ENCODE measurements at places on chromosomes 11 and 22.

- no peak for DNase-seq
Observed at GRCh38 chr11:129315781-129316579, 59.7 kb upstream of the BARX2 start.

GRCh38 chr22:17007852-17008731 is at the start of gene GAB4:
GAB4 (minus strand) TSS chr22:17008222; CDS start chr22:17008114, 108 bp downstream.
- DNase-seq = no peak

- DNase-seq = no peak
Observed at GRCh38 chr11:22456993-22457762, 119.0 kb downstream of the SLC17A6 start.

GRCh38 chr11:64558065-64558745 is 32.8 kb upstream of the SLC22A12 start:
- no peak for DNase-seq

- no peak for DNase-seq
Observed at GRCh38 chr22:35312198-35313059, 12.7 kb downstream of the TOM1 start.

DNA sequence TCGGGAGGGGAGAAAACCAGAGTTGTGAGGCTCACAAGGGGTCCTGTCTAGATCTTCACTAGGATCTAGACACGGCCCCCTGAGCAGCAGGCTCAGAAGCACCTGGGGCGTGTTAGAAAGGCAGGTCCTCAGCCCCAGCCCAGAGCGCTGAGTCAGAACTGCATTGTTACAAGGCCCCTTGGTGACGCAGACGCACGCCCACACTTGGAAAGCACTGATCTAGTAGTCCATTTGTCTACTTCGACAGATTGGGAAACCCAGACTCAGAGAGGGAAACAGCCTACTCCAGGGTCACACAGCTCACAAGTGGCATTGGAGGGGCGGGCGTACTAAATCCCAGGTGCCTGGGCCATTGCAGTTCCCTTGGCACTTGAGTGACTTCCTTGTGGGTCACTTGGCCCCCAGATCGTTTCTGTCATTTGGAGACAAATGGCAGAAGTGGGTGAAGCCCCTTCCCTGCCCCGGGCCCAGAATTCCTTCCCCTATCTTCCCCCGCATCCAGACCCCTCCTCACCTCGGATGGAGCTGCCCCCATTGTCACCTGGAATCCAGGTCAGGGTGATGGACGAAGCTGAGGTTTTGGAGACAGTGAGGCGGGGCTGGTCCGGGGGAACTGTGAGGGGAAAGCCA is 110.8 kb downstream of the CEP164 start:
- DNase-seq = no peak

DNA sequence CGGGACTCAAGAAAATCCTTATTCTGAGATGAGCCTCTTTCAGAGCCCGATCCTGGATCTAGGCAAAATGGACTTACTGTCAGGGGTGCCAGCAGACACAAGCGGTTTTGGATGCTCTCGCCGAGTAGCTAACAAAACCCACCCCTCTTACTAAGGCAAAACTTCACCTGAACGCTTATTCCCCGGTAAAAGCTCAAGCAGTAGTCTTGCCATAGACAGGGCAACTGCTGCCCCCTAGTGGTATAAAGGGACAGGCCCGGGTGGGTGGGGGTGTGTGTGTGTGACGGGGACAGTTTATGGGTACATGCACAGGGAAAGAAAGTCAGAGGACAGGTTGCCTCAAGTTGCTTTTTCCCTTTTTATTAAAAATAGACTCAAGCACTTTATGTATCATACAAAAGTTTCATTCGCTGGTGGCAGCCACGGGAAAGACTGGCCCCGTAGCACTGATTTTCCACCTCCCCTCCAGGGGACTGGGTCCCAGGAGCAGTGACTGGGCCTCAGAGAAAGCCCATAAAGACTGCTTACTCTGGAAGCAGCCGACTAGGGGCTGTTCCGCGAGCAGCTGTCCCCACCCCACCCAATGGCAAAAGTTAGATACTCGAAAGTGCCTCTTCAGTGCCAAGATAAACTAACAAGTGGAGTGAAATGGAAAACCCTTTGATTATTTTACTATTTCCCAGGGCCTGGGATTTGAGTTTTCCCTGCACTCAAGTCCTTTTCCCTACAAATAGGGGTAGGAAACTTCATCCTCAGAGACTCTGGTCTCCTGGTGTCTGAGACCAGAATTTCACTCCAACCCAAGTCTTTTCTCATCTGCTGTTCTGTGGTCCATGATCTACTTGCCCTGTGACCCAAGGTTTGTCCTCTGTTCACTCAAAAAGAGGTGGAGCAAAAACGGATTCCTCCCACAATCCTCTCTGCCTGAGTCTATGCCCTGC is 4.7 kb downstream of the YPEL4 start:
- DNase-seq = peak; percentile 72

- no peak for DNase-seq
Observed at GRCh38 chr11:100816823-100817222, 129.7 kb downstream of the ARHGAP42 start.

DNA sequence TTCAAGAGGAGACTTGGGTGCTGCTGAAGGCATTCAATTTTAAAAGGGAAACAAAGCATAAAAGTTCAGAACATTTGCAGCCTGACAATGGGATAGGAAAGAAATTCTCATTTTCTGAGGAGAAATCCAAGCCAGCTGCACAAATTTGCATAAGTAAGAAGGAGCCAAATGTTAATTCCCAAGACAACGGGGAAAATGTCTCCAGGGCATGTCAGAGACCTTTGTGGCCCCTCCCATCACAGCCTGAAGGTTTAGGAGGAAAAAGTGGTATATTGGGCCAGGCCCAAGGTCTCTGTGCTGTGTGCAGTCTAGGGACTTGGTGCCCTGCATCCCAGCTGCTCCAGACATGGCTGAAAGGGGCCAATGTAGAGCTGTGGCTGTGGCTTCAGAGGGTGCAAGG is 12.7 kb upstream of the OR51F1 start:
- DNase-seq = no peak

DNA sequence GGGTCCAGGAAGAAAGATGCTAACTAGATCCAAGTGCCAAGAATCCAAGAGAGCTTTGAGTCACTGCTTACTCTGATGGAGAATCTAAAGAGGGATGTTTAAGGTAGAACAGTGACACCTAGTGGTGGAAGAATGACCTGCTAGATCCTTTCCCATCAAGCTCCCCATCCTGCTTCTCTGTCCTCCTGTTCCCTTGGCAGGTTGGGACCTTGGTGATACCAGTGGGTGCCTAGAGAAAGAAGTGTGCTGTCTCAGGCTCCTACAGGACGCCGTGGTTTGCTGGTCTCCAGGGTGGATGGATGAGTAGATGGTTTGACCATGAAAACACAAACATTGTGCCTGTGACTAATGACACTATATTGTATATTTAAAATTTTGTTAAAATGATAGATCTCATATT is 383.7 kb downstream of the TMEM135 start:
- DNase-seq = no peak

GRCh38 chr11:17734418-17734911 is at the start of gene KCNC1:
KCNC1 (plus strand) TSS chr11:17734781; CDS start chr11:17736003, 1,222 bp downstream.
- DNase-seq = no peak

GRCh38 chr22:28892175-28892731 is 8.9 kb downstream of the ZNRF3 start:
- DNase-seq = no peak

DNA sequence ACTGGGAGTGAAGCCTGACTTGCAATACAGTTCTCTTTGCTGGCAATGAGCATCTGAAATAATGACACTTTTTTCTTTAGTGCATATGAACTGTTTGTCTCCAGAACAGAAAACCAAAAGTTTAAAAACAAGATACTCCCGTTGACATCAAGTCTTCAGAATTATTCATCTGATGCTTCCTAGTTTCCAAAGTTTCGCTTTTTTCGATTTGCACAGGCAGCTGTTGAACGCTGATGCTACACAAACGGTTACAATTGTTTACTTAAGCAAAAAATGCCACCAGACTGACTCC is 612 bp upstream of the BIRC2 start:
- no peak for DNase-seq

DNA sequence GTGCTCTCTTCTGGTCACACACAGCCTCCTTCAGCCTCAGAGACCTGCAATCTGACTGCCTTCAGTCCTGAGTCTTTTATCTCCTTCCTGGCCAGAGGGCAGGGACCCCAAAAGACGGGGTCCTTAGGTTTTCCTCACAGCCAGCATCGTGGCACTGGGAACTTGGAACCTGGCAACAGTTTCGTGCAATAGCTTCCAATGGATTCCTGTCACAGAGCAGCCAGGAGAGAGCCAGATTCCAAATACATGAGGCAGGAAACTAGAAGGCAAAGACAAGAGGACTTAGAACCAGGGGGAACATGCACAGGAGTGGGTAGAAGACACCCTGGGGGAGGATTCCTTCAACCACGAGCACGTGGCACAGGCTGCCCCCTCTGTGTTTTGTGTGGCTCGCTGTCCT is 48.6 kb downstream of the C11orf91 start:
- no peak for DNase-seq

- DNase-seq = no peak
Observed at GRCh38 chr11:7448201-7448600, 37.1 kb upstream of the OLFML1 start.

DNA sequence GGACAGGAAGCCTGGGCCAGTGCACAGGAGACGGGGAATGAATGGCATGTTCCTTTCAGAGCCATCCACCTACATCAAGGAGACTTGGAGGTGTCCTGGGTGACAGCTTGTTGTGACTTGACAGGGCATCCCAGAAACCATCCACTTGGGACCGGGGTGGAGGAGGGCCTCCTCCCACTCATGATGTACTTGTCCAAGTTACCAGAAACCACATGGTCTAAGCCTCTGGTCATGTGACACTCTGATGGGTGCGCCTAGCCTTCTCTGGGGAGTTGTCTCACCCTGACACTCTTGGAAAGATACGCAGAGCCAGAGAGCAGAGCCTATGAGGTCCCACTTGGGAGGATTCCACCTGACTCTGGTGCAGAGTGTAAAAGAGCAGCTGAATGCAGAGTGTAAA is 21.6 kb upstream of the FXYD6 start:
- no peak for DNase-seq

DNA sequence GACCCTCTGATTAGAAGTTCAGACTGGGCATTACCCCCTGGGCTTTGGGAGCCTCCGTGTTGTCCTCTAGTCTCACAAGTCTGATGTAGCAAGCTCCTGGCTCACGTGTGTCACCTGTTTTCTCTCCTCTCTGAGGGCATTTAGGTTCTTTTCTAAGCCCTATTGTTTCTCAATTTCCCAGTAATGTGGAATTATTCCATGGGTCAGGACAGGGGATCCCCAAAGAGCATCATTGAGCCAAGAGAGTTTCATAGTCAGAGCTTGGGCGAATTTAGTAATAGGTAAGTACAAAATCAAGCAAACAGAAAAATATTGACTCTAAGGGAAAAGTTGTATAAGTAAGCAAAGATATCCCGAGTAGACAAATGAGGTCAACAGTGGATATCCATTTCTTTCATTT is 57.3 kb downstream of the PPP6R2 start:
- no peak for DNase-seq

DNA sequence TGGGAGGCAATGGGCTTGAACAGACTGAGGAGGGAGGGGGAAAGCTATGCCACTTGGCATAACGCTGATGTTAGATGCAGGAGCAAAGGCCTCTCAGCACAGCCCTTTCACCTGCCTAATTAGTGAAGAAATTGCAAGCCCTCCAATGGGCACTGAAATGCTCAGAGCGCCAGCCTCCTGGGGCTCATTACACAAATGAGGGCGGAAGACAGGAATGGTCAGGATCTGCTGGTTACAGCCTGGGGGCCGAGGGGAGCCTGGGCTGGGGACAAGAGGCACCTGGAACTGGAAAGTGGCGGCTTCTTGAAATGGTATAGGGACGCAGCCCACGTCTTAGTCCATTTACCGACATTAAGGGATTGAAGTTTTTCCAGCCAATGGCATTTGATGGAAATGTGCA is 50.2 kb upstream of the PLET1 start:
- no peak for DNase-seq

GRCh38 chr11:24312464-24313238 is 184.2 kb upstream of the LUZP2 start:
- DNase-seq = no peak

GRCh38 chr22:21701384-21701971 is 34.1 kb downstream of the YPEL1 start:
- no peak for DNase-seq

DNA sequence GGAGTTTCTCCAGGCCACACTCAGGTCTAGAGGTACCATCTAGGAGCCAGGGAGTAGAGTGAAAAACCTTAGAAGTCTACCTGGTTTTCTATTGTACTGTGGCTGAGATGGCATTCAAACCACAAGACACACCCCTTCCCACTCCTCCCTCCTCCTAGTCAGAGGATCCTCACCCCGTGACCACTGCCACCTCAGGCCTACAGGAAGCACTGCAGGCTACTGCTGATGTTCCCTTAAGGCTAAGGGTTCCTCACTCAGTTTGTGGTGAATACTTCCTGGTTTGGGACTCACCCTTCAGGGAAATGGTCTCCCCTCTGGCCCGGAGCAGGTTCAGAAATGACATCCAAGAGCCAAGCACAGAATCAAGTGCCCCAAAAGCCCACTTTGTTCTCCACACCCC is 1293.9 kb downstream of the JRKL start:
- no peak for DNase-seq

- no peak for DNase-seq
Observed at GRCh38 chr11:108025387-108026080, 16.8 kb downstream of the CUL5 start.
